Renal pelvis (tissue), 12 donors: ENCODE measurements at places on chromosomes 1 and 21. TPM values are rescaled to one million over a fixed set of nuclear protein-coding genes. Genes with fewer than 3 reads are reported as not detected.
A peak's percentile ranks its signal among the peaks of the same experiment; 100 is the strongest.

The LRRC8B gene
- 6.9 TPM for polyA plus RNA-seq

The TMPRSS2 gene
- 32.1 TPM for polyA plus RNA-seq

- DNase-seq, result peak; percentile 10
These were observed 2.1 kb downstream of the BRINP3 start for GRCh38 chr1:190475421-190476141.

DNA sequence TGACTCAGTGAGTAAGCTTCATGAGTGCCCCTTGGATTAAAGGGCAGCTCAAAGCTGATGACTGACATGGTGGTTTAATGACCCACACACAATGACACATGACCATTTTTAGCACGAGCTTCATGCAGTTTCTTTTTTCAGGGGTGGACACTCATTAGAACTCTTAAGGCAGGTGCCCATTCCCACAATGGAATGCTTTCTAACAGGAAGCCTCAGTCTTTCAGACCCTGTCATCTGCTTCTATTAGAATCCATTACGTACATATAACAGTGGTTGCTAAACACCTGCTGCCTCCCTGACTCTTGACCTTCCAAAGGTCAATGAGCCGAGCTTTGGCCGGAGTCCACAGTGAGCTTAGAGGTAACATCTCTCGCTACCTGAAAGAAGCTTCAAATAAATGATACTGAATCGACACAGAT, 27.4 kb downstream of the AKNAD1 start:
- no peak for DNase-seq

The HUNK gene
- polyA plus RNA-seq, result 15.9 TPM

GRCh38 chr1:240649733-240650721, 38.1 kb upstream of the GREM2 start:
- no peak for DNase-seq

The MYOG gene
- polyA plus RNA-seq, result 0.34 TPM
